HFFc6 (cell line): ENCODE measurements at places on chromosomes 1 and 21. TPM values are rescaled to one million over a fixed set of nuclear protein-coding genes. Genes with fewer than 3 reads are reported as not detected.
A peak's percentile ranks its signal among the peaks of the same experiment; 100 is the strongest.

The HENMT1 gene
- 0.47 to 2.7 TPM (median 2.3 TPM) in 3 replicates for total RNA-seq

The NEXN gene
- total RNA-seq, result 47.6 to 55.1 TPM (median 51.6 TPM) in 3 replicates

DNA sequence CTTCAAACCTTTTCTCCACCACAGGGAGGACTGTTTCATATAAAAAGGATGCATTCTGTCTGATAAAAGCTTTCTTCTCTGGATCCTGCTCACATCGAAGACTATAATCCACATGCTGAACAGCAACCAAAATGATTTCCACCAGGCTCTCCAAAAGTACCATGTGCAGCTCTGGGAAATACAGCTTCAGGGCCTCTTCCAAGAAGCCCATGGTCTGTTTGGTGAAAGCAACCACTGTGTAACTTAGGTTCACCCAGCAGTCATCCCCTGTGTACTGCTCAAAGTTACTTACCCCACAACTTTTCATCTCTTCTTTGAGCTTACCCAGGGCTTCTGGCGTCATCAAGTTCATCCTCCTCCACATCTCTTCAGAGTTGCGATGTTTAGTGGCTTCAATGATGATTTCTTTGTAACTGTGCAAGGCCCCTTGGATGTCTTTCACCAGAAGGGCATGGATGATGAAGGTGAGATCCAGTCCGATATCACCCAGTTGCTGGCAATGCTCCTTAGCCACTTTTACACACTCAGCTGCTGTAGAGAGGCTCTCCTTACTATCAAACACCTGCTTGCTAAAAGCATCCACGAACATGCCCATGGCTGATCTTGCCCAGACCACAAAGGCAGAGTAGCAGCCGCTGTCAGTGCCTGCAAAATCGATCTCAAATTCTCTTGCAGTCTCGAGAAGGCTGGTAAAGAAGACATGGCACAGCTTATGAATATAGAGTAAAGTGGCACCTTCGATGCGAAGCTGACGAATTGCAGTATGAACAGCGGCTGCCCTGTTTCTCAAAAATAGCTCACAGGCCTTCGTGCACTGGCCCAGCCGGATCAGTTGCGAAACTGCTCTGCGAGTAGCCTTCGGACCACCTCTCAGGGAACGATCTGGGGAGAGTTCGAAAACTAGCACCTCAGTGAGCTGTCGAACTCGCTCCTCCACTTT, 1.7 kb downstream of the EXOC8 start:
- no peak for DNase-seq

The PBX1 gene
- 34.5 to 39.1 TPM (median 37.6 TPM) in 3 replicates for total RNA-seq

The DRAM2 gene
- total RNA-seq, result 29.4 to 32.7 TPM (median 30.5 TPM) in 3 replicates

The CACNA1S gene
- not detected in 3 replicates for total RNA-seq

- DNase-seq, result no peak
Measured at GRCh38 chr1:226572325-226572726, 23.8 kb downstream of the STUM start.

DNA sequence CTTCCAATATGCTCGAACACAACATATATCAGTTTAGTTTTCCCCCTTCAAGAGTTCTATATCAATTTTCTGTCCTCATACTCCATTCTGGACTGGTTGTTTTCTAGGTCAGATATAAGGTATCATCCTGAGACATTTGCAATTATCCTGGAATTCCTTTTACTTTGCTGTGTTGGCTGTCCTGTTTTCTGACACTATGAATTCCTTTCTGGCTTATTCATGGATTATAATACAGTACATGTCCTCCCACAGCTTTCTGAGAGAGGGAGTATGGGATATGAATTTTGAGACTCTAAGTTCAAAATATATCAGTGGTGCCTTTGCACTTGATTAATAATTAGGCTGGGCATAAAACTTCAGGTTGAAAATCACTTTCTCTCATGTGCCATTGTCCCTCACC, 11.9 kb downstream of the PHTF1 start:
- peak; percentile 49 for DNase-seq

The FCRLB gene
- 3.8 to 5.9 TPM (median 3.8 TPM) in 3 replicates for total RNA-seq

DNA sequence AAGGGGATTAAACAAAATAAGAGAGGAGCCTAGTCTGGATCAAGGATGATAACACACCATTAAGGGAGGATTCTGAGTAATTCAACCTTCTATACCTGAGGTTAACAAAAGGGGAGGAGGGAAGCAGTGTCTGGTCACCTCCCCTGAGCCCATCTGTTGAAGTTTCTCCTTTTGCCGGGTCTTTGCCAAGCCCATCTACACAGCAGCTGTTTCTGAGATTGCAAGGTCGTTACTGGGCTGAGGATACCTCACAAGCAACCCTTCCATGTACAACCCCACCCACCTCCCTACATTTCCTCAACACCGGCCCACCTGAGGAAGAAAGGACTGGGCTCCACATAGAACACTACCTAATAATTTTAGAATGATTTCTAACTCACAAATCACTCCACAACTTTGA, 26.3 kb downstream of the LRRC52 start:
- no peak for DNase-seq

- no peak for DNase-seq
Measured at GRCh38 chr1:200027264-200027823, at the start of gene NR5A2. NR5A2 (plus strand) TSS chr1:200027710; CDS start chr1:200027848, 138 bp downstream.

DNA sequence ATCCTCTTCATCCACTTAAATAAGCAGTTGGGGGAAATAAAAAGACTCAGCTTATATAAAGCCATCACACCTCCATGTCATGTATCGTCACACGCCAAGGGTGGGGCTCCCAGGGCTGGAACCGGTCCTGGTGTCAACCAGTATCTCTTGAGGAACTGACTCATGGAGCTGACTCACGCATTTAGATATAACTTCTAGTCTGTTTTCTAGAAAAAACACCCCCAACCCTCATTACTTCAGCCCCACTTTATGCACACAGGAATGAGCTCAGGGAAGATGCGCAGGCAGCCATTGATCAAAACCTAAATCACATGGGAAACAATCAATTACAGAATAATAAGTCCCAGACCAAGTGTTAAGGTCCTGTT, 6.9 kb upstream of the IL22RA1 start:
- DNase-seq, result peak; percentile 73

The FAM110D gene
- total RNA-seq, result not detected in 3 replicates

- DNase-seq, result no peak
Measured at GRCh38 chr1:24901791-24902470, 28.1 kb downstream of the RUNX3 start.

The RUNX1 gene
- 62.5 to 86.3 TPM (median 83.3 TPM) in 3 replicates for total RNA-seq

The RAVER2 gene
- total RNA-seq, result 1.6 and 2.3 TPM in 2 replicates
